ENCODE measurements at places on chromosomes 3 and 15.

DNA sequence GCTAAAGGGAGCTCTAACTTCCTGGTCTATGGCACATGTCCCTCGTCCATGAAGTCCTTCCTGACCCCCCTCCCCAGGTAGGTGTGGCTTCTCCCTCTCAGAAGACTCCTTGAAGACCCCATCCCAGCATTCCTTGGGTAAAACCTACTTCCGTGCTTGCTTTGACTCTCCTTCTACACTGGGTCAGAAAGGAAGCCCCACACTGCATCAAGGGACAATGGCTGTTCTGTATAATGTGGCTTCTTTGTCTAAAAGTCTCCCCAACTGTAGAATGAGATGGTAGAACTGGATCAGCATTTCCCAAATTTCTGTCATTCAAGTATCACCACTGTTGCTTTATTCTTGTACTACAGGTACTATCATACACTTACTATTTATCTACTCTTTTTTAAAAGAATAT, 3.9 kb upstream of the DNAJA4 start:
- DNase-seq, result no peak

- no peak for DNase-seq
Observed at GRCh38 chr3:194950906-194951628, 265.4 kb downstream of the FAM43A start.

GRCh38 chr15:36756707-36757106, 177.3 kb downstream of the CDIN1 start:
- DNase-seq, result no peak

DNA sequence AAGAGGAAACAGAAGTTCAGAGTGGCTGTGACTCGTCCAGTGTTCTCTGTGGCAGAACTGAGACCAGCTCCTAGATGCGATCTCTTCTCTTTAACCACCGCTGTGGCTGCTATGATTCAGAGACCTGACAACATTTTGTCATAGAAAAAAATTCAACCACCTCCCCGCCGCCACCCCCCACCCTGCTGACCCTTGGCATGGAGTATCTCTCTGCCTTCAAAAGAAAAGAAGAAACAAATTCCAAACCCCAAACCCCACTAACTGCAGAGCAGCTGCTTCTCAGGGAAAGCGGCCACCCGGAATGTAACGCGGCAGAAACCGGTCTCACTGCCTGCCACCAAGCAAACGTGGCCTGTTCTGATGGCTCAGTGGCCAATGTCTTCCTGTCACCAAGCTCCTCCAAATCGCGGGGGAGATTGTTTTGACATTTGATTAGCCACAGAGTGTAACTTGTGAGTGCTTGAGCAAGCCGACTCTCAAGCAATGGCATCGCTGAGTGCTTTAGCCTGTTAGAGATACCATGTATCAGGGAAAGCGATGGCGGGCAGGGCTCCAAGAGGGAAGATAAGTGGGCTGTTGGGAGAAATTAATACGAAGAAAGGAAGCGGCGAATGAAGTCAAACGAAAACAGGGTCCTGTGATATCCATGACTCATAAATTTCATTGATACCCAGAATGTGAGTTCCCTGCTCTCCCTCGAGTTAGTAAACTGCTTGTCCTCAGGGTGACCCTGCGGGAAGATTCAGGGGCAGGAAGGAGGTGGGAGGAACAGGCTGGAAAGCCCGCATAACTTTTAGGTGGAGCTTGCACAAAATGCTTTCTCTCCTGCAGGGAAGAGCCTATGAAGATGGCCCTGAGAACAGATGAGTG, 44.8 kb upstream of the TLE3 start:
- DNase-seq, result no peak

GRCh38 chr15:70318594-70319465, 221.1 kb upstream of the TLE3 start:
- no peak for DNase-seq

DNA sequence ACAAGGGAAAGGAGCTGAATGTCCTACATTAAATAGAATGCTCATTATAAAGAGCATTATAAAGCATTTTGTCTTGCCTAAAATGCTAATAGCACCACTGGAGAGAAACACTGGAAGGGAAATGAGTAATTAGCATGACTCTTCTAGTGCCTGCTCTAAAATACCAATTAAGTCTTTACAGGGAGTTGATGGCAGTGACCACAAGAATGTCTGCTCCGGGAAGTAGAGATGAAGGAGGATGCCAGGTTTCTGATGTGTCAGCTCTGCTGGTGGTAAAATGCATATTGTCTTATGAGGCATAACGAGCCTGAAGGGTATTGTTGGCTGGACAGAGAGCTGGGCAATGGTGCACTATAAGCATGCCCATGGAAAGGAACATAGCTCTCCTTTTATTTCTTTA, 49.5 kb downstream of the MYLK start:
- DNase-seq, result no peak

DNA sequence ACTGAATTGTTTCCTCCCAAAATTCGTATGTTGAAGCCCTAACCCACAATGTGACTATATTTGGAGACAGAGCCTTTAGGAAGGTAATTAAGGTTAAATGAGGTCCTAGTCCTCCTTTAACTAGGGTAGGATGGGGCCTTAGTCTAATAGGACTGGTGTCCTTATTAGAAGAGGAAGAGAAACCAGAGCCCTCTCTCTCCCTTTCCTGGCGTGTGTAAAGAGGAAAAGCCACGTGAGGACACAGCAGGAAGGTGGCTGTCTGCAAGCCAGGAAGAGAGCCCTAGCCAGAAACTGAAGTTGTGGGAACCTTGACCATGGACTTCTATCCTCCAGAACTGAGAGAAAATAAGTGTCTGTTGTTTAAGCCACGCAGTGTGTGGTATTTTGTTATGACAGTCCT, 94.3 kb downstream of the OXNAD1 start:
- no peak for DNase-seq

- no peak for DNase-seq
Observed at GRCh38 chr3:194129581-194130133, 6.3 kb upstream of the HES1 start.

GRCh38 chr15:72227720-72228119, 3.3 kb downstream of the PKM start:
- no peak for DNase-seq

- no peak for DNase-seq
Observed at GRCh38 chr15:69612112-69612511, 159.5 kb downstream of the RPLP1 start.

DNA sequence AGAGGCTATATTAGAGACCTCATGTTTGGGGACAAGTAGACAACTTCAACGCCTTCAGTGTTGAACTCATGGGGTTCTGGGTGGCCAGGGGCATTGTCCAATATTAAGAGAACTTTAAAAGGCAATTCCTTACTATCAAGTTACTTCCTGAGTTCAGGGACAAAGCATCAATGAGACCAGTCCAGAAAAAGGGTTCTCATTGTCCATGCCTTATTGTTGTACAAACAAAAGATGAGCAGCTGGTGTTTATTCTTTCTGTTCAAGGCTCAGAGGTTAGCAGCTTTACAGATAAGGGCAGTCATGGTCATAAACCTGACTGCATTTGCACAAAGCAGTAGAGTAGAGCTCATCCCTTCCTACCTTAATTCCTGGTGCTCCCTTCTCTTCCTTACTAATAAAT, 18.5 kb upstream of the PDHB start:
- no peak for DNase-seq

GRCh38 chr15:70337277-70338186, 239.8 kb upstream of the TLE3 start:
- DNase-seq, result no peak

DNA sequence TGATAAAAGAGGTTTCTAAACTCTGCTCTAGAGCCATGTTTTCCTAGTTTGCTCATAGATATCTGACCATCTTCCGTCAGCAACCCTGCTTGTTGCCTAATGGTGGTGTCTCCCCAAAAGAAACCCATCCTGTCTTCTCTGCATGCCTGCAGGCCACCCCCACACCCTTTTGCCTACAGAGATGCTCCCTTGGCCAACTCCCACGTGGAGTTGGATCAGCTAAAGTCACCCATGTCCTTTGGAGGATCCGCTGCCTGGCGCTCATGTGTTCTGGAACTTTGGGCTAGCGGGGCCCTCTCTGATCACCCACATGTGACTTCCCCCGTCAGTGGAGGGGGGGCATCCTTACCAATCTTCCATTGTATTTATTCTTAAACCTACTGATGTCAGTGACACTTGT, 185.6 kb downstream of the ADAMTS17 start:
- no peak for DNase-seq

DNA sequence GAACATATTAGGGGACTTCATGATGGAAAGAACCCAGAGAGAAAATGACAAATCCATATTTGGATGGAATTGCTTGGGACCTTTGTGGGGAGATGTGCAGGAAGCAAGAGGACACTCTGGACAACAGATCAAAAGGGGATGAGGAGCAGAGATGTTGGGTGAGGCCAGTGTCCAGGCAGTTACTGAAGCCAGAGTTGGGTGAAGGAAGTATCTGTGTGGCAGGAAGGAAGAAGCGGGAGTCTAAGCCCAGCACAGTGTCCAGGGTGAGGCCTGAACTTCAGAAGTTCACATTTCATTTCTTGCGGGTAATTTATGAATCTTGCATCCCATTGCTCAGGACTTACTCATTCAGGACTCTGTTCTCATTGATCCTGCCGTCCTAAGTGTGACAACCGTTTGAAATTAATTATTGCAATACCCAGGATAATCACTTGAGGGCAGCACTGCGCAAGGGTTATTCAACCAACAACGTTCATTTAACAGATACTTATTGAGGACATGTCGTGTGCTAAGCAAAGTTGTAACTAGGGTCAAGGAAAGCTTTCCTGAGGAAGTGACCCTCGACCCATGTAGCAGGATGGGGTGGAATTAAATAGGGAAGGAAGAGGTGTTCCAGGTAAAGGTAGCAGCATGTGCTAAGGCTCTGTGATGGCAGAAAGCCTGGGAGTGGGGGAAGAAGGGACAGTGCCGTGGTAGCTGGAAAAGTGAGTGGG, 61.3 kb upstream of the CMTM8 start:
- DNase-seq, result peak; percentile 74

GRCh38 chr3:58188921-58189451, 21.8 kb downstream of the DNASE1L3 start:
- DNase-seq, result no peak

DNA sequence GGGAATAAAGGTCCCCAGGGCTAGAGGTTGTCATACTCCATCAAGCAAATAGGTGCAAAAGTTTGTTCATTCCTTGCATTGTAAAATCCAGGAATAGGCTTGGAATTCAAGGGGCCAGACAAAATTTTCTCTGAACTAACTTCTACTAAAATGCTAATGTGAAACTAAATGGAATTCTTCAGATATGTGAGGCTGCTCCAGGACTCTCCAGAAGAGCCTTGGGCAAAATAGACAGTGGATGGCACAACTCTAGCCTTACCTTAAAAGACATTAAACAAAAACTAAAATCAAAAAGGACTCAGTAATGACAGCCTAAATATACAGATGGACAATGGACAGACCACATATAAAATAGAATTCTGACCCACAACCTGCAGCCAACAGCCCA, 130.8 kb upstream of the STRIT1 start:
- DNase-seq, result no peak

DNA sequence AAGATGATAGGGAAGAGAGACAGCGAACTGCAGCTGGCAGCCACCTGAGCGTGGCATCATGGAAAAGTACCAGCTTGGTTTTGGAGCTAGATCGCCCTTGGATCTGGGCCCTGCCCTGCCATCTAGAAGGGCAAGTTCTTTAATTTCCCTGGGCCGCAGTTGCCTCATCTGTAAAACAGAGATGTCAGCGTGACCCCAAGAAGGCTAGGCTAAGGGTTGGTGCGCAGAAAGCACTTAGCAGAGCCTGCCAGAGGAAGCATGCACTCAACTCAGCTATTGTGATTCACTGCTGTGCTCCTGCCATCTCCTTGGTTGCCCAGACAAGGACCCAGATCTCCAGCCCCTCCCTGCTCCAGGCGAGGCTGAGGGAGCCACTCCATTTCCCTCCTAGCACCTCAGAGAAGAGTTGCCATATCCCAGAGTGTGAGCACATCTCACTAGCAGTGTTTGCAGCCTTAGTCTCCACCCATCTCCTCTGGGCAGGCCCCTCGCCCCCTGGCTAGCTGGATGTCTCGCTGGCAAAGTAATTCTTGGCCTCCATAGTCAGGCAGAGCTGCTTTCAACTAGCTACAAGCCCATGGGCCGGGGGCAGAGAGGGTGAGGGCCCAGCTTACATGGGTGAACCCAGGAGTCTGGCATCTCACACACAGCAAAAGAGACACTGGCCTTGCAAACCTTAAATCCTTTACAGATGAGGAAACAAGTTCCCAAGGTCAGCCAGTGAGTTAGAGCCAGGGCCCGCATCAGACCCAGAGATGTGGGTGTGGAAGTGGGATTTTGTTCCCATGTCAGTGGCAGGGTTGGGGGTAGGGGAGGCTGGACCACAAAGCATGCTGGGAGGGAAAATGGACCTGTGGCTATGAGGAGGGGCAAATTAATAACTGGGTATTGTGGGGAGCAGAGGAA, 280.7 kb upstream of the TLE3 start:
- no peak for DNase-seq

- no peak for DNase-seq
Observed at GRCh38 chr3:138032567-138032966, 22.6 kb downstream of the CLDN18 start.

- no peak for DNase-seq
Observed at GRCh38 chr3:37621771-37622170, 239.9 kb upstream of the CTDSPL start.

DNA sequence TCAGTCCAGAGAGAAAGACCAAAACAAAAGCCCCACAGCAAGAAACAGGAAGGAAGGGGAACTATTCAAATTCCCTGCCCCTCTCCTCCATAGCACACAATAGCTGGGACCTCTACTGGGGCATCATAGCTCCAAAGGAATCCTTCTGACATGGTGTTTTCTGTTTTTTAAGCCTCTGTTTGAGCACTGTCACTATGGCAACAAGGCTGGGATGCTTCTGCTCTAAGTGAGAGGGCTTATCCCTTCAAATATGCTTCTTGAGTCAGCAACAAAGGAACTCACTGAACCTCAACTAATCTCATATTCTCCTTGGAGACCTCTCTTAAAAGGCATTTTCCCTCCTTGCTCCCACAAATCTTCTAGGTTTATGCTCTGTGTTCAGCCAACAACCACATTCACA, 40.5 kb downstream of the MYLK start:
- no peak for DNase-seq

GRCh38 chr3:175751089-175751488, 892.0 kb downstream of the NAALADL2 start:
- DNase-seq, result no peak

- DNase-seq, result no peak
Observed at GRCh38 chr15:101506491-101506890, 17.0 kb upstream of the PCSK6 start.

- DNase-seq, result no peak
Observed at GRCh38 chr3:62611541-62612240, 238.3 kb upstream of the FEZF2 start.

GRCh38 chr3:161914703-161915417, 418.3 kb downstream of the OTOL1 start:
- peak; percentile 4 for DNase-seq

DNA sequence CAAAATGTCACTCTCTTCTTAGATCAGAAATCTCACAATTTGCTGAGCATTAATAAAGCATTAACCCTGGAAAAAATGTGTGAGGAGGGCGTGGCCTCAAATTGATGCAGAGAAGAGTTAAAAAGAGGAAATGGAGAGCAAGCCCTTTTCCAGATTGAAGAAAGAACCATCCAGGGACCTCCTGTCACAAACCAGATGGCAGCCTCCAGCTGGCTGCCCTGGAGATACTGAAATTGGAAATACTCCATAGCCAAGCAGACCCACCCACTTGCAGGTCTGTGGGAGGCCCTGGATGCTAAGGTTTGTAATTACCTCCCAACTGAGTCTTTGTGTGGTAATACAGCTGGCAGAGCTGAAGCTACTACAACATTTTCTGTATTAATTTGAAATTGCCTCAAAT, 214.9 kb downstream of the IL20RB start:
- no peak for DNase-seq

- no peak for DNase-seq
Observed at GRCh38 chr3:188595890-188596376, 442.0 kb downstream of the LPP start.

GRCh38 chr3:53885239-53885638, 3.3 kb upstream of the ACTR8 start:
- no peak for DNase-seq

Data from HuH-7 (cell line).